Left renal pelvis (tissue), 4 donors: ENCODE measurements at places on chromosomes 6 and 20. TPM values are rescaled to one million over a fixed set of nuclear protein-coding genes. Genes with fewer than 3 reads are reported as not detected.

DNA sequence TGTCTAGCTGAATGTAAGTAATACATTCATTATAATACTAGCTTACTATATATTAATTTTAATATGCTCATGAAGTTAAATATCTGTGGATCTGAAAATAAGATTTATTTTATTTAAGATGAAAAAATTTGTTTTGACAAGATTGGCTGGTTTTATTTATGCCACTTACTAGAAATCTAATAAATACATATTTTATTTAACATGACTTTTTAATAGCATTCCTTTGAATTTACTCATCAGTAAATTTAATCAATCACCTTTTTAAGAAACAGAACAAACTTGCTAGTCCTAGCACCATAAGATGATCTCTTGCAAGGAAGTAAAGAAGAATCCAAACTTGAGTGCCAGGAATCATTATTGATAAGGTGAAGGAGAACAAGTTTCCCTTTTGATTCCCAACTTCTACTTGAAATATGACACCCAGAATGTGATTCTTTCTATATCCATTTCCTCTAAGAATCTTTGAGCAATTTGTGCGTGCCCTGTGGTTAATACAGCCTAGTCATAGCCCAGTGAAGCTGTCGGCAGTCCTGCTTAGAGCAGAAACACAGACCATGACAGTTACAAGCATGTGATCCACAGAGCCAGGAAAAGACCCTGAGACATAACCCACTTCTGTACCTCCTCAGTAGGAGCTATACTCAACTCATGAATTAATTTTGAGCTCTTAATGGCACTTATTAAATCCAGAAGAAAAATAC is 282.3 kb upstream of the QKI start:
- DNase-seq, result no peak

- no peak for DNase-seq
Measured at GRCh38 chr6:6920114-6920986, 187.4 kb upstream of the RREB1 start.

DNA sequence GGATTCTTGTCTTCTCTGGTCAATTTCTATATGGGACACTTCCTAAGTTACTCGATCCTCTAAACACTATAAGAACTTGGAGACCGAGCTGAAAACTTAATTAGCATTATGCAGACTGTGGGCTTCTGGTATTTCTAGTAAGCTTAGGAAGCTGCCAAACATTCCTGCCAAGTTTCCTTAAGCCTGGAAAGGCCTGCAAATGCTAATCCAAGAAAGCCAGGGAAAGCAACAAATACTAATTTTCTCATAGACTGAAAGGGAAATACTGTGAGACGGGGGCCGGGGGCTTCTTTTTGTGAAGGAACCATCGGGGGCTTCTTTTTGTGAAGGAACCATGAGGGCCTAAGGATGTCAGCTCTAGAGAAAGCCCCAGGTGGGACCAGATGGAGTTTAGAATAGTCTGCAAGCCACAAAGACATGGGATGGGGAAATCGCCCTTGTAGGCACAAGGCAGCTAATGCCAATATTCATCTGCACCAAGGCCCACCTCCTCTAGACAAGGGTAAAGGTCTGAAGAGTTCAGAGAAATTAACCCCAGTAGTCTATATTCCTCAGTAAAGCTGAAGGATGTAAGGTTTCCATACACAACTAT is 332.4 kb upstream of the PRDM1 start:
- DNase-seq, result no peak

BANF2 gene
- not detected for polyA plus RNA-seq

TMEM244 gene
- not detected for polyA plus RNA-seq

DNA sequence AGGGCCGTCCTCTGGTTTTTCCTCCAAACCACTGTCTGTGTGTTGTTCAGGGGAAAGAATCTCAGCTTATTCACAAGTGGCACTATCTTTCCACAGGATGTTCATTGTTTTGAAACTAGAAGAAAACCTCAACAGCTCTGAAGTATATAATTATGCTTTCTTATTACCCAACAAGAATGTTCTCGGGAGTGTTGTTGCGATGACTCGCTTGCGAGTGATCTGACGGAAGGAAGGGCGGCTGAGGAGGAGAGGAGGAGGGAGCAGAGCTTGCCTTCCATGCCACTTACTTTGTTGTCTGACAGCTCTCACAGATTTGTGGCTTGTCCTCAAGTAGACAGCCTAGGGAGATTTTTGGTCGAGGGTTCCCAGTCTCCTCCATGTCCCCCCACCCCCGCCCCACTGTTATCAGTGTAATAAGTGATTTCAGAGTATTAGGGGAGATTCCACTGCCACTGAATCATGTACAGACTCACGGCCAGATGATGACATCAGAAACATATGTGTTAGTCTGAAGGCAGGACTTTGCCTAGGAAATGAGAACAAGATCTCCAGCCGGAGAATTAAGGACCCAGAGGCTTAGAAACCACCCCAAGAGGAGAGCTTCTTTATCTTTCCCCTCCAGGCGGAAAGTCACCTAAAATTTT is 80.7 kb upstream of the CCN6 start:
- DNase-seq, result no peak

DNA sequence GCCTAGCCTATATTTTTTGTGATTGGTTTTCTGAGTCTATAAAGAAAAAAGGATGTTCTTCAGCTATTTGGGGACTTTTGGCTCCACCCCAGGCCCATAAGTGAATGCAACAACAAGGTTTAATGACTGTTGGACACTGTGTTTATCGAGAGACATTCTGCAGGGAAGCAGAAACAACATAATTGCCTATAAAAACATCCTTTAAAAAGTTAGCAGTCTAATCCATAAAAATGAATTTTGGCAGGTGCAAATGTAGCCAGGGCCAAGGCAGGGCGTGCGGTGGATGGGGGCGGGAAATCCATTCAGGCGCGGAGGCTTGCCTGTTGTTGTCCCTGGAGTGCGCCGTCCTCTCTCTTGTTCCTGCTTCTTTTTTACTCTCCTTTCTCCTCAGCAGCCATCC is 99.3 kb downstream of the PAX1 start:
- no peak for DNase-seq

- peak; percentile 10 for DNase-seq
Measured at GRCh38 chr6:63635215-63635587, 401 bp upstream of the PHF3 start.

DNA sequence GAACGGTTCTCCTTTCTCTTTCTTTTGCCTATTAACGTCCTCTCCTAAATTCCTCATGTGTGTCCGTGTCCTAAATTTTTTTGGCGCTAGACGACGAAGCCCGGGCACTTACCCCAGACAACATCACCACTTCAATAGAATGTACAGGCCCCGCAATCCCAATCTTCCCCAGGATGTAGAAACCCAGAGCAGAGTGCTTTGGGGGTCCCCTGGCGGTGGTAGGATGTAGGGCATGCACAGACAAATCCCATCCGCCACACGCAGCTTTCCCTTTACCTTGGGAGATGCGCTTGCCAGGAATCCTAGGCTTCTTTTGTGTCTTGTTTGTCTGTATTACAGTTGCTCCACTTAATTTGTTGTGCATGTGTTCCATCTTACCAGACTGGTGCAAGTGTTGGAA is 417.3 kb upstream of the ARID1B start:
- no peak for DNase-seq
